ENCODE measurements at places on chromosomes 7 and 10.
A peak's percentile ranks its signal among the peaks of the same experiment; 100 is the strongest.

DNA sequence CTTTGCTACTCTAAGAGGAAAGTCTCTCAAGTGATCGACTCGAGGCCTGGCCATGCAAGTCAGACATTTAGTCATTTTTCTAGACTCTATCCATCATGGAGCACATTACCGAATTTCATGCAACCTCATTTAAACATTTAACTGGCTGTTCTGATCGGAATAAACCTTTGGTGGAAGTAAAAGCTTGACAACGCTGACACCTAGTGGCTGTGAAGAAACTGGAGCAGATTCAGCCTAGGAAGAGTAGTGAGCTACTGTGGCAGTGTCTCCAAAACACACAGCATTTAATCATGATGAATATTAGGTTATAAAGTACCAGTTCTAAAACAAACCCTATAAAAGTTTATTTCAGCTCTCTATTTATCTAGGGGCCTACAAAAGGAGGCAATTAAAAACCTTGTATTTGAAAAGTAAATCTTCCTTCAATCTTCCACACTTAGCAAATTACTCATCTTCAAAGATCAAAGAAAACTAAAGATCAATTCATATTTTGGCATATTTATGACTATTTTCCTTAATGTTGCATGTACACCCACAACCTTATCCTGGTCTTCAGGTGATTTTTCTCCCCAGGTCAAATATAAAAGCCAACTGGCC lies 175.0 kb downstream of the CTNNA3 start:
- DNase-seq, result peak; percentile 69

DNA sequence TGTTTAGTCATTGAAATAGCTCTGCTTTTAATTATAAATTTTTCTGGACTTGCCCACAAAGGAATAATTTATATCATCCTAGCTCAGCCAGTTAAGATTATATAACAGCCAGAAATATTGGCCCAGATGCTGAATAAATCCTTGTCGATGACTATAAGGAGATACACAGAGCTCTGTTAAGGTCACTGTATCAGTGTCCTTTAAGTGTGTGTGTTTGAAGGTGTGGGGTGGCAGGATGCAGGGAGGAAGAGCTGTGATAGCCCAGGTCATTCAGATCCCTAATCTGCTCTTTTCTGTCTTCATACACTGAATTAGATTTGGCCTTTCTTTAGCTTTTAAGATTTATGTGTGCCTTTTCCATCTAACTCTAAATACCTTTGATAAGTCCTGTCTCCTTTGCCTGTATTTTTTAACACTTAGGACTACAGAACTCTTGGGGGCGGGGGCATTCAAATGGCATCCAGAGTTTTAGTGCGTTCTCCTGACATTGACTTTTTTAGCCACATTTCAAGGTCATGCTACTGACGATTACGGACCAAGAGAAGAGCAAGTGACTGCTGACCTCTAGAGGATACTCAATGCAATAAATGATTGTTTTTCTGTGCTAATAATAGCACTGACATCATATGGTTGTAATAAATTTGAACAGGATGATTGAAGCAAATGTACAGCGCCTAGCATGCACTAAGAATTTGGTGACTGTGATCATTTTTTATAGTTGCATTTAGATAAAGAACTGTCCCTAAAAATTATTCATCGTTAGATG lies 172.3 kb downstream of the CACNB2 start:
- peak; percentile 76 for DNase-seq

GRCh38 chr7:91240376-91240941 lies 23.8 kb upstream of the FZD1 start:
- DNase-seq, result no peak

- DNase-seq, result no peak
Measured at GRCh38 chr7:103396471-103396870, 49.0 kb downstream of the PSMC2 start.

DNA sequence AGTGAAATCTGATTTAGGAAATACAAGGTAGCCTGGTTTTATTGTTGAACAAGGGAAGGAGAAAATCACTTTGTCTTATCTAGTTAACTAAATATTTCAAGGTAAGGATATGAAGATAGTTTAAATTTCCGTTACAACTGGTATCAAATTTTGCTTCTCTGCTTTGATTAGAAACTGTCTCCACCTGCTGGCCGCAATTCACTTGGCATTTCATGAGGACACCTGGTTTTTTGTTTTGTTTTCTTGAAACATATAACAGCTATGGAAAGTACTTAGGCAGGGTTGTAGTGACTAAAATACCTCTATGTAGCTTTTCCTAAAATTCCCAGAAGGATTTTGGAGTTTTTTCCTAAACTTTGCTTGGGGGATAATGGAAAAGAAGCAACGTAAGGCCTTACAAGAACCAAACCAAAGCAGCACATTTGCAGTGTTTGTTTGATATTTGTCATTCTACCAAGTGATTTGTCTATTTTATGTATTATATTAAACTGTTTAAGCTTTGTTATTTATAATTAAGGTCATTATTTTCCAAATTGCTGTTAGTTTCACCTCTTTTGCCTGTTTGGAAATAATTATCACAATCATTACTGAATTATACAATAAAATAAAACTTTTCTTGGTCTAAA lies 73.6 kb downstream of the AHCYL2 start:
- peak; percentile 62 for DNase-seq

DNA sequence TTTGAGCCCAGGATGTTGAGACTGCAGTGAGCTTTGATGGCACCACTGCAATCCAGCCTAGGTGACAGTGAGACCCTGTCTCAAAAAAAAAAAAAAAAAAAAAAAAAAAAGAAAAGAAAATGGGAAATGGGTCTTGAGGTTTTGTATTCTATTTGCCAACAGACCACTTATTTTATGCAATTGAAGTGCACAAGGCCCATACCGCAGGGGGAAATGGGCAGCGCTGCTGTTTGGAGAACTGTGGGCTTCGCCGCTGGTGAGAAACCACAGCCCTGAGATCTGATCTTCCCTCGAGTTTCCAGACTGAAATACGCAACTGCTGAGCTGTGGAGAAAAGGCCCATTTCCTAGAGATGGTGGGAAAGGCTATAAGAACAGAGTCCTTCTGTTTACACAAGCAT lies 512.0 kb downstream of the TCERG1L start:
- no peak for DNase-seq

DNA sequence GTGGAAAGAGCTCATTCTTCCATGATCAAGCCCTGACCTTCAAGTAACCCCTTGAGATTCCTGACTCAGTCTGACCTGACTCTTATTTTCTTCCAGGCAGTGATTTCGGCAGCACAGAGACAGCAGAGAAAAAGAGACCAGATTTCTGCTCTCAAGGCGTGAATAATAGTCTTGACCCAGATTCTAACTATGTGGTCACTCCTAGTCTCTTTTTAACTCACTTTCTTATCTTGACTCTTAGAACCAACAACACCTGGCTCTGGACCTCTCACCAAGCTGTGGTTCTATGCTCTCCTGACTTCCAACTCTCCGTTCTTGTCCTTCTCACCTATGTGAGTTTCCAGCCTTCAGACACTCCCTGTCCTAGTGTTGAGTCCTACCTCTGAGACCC lies 36.9 kb upstream of the KDM7A start:
- DNase-seq, result no peak

GRCh38 chr7:138477581-138477980 lies 17.5 kb downstream of the TRIM24 start:
- no peak for DNase-seq

GRCh38 chr10:116598329-116598728 lies 7.6 kb downstream of the PNLIPRP1 start:
- no peak for DNase-seq

DNA sequence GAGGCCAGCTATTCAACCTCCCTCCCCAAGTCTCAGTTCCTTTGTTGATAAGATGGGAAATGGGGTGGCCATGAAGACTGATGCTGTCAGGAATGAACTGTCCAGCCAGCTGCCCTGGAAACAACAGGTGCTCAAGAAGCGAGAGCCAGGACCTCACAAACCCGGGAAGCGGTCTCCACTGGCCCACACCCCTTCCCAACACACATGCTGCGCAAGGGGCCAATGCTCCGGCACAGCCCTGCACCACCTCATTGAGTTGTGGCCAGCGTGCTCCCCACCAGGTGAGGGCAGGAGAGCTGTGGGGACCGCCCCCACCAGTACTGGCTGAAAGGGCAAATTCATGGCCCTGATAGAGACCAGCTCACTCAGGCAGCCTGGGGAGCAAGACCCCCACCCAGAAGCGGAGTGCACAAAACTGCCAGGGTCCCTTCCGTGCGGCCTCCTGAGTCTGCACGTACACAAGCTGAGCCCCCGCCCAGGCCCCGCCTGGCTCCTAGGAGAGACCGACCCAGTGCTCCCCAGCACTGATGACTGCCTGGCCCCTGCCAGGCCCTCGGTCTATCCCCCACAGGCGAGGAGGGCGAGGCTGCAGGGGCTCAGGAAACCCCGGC lies 216.6 kb downstream of the MAD1L1 start:
- no peak for DNase-seq

GRCh38 chr7:32937344-32938174 lies 19.7 kb upstream of the FKBP9 start:
- peak; percentile 46 for DNase-seq

- DNase-seq, result no peak
Measured at GRCh38 chr7:141355032-141355431, 196.2 kb upstream of the AGK start.

All from SK-MEL-5 (cell line).